ENCODE measurements at places on chromosomes 3 and 15.

- no peak for DNase-seq
Measured at GRCh38 chr3:156862338-156862737, 36.2 kb downstream of the LEKR1 start.

DNA sequence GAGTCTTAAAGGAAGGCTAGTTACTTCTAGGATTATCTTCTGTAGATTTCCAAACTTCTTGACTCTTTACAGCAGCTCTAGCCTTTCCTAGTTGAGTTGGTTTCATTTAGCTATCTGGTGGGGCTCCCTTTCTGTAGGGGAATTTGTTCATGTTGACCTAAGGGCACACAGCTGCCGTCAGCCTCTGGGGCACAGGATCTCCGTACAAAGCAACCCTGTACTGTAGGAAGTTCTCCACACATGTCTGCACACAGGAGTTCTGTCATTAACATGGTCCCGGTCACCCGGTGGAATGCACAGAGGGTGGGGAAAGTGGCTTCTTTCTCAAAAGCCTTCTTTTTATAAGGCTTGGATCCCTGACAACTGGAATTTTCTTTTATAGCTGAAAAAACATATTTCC lies 88.7 kb upstream of the TNIK start:
- peak; percentile 35 for DNase-seq

GRCh38 chr3:161770484-161771386 lies 274.1 kb downstream of the OTOL1 start:
- no peak for DNase-seq

DNA sequence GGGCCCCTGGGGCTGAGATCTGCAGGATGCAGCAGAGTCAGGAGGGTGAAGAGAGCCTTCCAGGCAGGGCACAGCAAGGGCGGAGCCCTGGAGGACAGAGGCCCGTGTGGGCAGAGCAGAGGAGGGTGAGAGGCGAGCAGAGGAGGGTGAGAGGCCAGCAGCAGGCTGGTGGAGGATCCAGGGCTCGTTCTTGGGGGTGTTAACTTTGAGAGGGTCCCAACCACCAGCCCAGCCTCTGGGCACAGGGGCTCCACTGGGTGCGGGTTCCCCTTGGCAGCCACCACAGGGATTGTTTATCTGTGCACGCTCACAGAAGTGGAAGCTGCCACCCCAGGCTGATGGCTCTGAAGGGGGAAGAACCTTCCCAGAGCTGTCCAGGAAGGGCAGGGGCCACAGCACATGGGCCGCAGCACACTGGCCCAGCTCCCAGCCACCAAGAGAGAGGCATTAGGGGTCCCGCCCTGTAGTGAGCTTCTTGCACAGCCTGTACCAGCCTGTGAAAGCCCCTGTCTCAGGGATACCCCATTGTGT lies 9.3 kb upstream of the PLXND1 start:
- no peak for DNase-seq

DNA sequence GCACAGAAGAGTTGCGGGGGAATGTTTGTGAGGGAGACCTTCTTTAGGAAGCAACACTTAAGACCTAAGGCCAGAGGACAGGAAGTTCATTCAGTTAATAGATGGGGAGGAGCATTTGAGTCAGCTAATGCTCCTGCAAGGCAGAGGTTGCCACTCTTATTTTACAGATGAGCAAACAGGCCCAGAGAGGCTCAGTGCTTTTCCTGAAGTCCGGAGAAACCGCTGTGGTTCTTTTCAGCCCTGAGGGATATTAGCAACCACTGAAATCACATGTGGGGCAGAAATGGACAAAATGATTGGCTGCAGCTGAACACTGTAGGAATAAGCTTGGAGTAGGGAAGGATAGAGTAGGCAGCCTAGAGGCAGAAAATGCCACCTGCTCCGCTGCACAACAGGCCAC lies 33.3 kb upstream of the RTP4 start:
- DNase-seq = no peak

DNA sequence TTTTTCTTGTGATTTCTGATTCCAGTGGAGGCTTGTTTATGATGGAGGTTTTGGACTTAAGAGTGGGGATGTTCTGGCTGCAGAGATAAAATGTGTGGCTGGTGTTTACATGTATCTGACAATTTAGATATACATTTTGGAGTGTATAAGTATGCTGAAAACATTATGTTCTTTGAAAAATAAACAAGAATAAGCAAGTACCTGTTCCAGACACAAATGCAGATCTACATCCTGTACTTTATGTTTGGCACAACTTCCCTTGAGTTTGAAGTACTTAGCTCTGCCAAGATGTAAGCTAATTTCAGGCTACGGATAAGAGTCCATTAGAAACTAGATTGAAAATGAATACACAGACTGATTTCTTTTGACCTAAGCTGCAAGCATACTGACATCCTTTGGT lies 277.2 kb downstream of the CHST2 start:
- DNase-seq = no peak

GRCh38 chr3:160449636-160450598 lies at the start of gene TRIM59:
Gene TRIM59 (minus strand): TSS chr3:160449786. CDS start chr3:160439183, 10,603 bp downstream.
- DNase-seq = peak; percentile 92

GRCh38 chr3:62587579-62588031 lies 214.3 kb upstream of the FEZF2 start:
- no peak for DNase-seq

DNA sequence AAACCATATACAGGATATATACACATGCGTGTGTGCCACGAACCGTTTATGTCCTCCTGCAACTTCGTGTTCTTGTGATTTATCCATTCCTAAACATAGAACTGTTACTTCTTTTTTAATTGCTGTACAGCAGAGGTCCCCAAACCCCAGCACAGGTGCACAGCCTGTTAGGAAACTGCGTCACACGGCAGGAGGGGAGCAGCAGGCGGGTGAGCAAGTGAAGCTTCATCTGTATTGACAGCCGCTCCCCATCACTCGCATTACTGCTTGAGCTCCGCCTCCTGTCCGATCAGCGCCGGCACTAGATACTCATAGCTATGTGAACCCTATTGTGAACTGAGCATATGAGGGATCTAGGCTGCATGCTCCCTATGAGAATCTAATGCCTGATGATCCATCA lies 34.9 kb upstream of the NRROS start:
- DNase-seq = no peak

GRCh38 chr15:64425221-64425620 lies 35.2 kb upstream of the ZNF609 start:
- DNase-seq = no peak

DNA sequence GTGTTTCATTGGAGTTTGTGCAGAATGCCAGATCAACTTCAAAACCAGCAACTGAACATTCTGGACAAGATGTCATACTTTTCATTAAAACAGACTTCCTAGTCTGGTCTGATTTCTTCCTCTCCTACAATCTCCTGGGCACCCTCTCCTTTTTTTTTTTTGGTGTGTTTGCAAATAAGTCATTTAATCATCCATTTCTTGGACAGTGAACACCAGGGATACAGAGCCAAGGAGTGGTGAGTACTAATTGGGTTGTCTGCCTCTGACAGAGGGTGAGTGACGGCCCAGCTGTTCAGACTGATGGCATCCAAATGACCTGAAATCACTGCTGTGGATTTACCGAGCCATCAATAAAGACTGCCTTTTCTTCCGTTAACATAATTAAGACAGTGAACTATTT lies 158.0 kb downstream of the STT3B start:
- no peak for DNase-seq

GRCh38 chr15:43896543-43896942 lies 69.7 kb downstream of the WDR76 start:
- no peak for DNase-seq

DNA sequence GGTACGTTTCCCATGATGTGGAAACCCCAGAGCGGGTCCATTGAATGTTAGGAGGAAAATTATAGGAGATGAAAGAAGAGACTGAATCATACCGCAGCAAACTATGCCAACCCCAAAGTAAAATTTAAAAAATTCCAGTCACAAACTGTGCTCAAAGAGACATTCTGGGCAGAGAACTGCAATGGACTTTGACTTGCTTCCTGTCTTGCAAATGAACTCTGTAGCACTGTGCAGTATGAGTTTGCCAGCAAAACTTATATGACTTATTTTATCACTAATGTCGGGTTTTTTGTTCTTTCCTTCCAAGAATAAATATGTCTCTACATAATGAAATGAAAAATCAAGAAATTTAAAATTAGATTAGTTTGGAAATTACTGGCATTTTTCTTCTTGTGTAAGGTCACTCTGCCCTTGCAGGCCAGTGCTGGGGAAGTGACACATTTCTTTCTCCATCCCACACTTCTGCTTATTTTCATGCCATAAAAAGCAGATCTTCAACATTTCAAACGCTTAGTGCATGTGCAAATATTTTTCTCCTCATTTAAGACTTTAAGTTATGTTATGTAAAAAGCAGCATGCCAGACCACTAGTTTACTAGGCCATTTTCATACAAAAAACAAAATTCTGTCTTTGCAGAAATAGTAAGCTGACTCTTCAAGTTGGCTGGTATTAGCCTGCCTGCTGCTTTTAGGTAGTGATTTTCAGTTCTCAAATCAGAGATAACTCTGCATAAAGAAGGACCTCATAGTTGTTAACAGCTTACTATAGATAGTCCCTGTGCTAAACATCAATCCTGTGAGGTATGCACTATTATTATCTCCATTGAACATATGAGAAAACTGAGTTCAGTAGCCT lies 32.2 kb upstream of the SSR3 start:
- no peak for DNase-seq

DNA sequence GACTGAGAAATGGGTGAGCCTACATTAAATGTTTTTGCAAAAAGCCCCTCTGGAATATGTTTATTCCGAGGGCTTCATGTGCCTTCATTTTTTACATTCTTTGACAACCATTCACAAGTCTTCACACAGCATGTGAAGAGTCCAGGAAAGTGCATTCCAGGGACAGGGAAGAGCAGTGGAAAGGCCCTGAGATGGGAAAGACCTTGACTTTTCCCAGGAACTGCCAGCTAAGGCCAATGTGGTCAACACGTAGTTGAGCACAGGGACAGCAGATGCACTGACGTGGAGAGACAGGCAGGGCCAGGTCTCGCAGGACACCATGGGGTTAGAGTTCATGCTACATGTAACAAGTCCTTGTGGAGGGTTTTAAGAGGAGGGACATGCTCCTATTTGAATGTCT lies 21.7 kb downstream of the SSR3 start:
- no peak for DNase-seq

- no peak for DNase-seq
Measured at GRCh38 chr3:114089675-114090074, 33.1 kb downstream of the QTRT2 start.

DNA sequence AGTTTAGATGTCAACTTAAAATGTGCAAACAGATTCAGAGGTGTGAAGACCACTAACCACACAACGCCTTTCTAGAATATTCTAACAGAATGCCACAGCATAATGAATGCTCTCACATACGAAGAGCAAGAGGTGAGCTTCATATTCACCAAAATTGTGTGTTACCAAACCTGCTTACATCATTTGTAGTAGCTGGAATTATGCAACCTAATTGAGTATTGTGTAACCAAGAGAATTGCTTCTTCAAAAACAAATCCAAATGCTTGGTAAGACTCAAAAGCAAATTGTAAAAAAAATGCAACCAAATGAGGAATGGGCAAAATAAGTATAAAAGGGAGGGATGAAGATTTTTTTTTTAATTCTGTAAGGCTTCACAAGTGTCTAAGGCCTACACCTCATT lies 160.7 kb downstream of the TAFA4 start:
- DNase-seq = no peak
